ENCODE measurements at places on chromosomes 2 and 18.
A peak's percentile ranks its signal among the peaks of the same experiment; 100 is the strongest.

GRCh38 chr2:64383016-64383591 lies 70.9 kb upstream of the LGALSL start:
- DNase-seq, result no peak

- peak; percentile 5 for DNase-seq
Observed at GRCh38 chr2:126317790-126318431, 338.0 kb upstream of the GYPC start.

DNA sequence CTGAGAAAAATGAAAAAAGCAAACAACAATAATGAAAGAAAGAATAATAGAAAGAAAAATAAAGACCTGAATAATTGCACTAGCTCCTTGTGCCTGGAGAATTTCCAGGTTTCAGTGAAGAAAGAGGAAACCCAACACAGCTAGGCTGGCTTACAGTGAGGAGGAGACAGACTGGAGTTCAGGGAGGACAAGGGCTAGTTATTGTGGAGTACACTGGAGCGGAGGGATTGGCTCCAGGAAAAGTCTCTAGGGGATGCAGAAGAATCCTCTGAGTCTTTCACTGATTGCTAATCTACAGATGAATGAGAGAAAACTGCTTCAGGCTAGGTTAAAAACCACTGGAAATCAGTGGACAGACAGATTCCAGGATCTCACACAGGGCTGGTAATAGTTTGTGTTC lies 163.6 kb upstream of the RBMS1 start:
- peak; percentile 50 for DNase-seq

DNA sequence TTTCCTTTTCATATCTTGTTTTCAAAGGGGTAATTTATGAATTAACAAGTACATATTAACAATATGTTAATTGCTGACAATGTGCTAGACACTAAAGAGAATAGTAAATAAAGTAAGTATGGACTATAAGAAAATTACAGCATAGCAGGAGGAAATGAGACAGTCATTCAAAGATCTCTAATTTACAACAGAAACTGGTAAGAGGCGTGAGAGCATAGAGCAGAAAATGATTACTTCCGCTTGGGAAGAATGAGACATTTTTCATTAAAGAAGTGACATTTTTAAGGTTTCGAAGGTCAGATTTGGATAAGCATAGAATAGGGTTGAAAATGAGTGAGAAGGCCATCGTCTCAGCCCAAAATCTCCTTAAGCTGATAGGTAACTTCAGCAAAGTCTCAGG lies 184.4 kb upstream of the SESTD1 start:
- no peak for DNase-seq

GRCh38 chr2:223732346-223732745 lies 105.0 kb downstream of the AP1S3 start:
- no peak for DNase-seq

GRCh38 chr2:103739186-103739585 lies 977.4 kb downstream of the TMEM182 start:
- no peak for DNase-seq

DNA sequence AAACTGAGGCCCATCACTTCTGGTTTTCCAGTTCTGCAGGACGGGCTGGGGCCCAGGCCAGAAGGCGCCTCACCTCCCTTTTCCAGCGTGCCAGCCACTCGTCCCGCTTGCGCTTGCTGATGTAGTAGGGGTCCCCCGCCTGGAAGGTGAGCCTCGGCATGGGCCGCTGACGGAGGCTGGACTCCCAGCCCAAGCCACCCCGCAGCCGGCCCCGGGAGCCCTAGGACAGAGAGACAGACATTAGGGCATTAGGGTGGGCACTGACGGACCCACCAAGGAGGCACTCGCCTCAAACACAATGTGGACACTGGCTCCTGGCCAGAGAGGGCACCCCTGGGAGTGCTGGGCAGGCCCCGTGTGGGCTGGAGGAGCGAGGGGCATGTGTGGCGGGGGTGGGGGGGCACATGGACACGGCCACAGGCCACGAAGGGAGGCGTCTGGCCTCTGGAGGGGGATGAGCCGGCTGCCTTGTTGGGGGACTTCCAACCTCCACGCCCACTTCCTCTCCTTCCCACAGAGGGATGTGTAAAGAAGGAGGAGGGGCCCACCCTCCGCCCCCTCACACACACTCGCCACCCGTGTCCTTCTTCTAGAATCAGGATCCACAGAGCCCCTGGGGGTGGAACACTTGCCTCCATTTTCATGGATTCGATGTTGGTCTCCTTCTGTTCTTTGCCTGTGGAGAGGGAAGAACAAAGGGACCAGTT lies 66.7 kb downstream of the DNMT3A start:
- peak; percentile 32 for DNase-seq

Data from fibroblast of skin of right quadriceps (primary cell).